CD8-positive, alpha-beta memory T cell (primary cell): ENCODE measurements at places on chromosomes 3 and 15. TPM values are rescaled to one million over a fixed set of nuclear protein-coding genes. Genes with fewer than 3 reads are reported as not detected.
A peak's percentile ranks its signal among the peaks of the same experiment; 100 is the strongest.

- DNase-seq = no peak
Observed at GRCh38 chr3:147425388-147425850, 16.3 kb downstream of the ZIC1 start.

- DNase-seq = no peak
Observed at GRCh38 chr3:18772699-18773305, 347.7 kb upstream of the SATB1 start.

DNA sequence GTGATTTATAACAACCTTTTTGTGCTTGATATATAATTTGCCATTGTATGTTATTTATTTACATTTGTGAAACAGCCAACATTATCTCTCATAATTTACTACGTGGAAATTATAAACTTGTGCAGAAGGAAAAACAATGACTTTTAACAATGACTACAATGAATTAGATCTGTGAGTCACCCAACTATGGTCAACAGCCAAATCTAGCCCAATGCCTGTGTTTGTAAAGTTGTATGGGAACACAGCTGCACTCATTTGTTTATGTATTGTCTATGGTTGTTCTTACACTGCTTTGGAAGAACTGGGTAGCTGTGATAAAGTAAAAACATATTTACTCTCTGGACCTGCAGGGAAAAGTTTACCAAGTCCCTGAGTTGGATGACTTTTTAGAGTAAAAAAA, 110.4 kb downstream of the OTOL1 start:
- no peak for DNase-seq

DNA sequence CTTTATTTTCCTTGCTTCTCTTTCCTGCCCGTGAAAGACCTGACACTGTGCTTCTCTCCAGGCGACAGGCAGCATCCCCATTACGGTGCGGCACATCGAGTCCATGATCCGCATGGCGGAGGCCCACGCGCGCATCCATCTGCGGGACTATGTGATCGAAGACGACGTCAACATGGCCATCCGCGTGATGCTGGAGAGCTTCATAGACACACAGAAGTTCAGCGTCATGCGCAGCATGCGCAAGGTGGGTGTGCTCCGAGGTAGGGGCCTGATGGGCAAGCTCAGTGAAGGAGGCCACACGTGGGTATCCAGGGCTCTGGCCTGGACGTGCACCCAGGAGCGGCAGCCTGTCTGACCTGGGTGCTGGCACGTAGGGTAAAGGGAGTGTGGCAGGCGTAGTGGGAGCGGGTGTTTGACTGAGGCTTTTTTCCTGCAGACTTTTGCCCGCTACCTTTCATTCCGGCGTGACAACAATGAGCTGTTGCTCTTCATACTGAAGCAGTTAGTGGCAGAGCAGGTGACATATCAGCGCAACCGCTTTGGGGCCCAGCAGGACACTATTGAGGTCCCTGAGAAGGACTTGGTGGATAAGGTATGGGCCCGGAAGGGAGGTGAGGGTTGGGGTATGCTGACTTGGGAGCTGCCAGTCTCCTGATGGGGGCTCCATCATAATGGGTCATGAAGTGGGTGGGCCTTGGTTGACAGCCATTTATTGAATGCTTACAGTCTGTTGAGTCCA, 8.2 kb upstream of the PODXL2 start:
- DNase-seq = no peak

DNA sequence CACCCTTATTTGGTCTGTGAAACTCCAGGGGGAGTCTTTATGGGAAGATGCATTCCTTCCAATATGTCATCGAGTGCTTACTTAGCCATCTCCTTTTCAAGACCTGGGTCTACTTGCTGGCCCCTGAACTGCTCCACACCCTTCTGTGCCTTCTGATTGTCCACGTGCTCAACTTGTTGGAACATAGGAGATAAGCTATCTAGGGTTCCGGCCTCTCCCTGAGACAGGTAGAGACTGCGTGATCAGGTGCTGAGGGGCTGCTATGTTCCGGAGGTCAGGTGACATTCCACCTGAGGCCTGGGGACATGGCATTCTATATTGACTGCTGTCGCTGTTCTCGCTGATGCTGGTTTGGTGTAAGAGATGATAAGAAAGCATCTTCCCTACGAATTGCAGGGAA, 65.6 kb downstream of the ATP1B3 start:
- DNase-seq = no peak

DNA sequence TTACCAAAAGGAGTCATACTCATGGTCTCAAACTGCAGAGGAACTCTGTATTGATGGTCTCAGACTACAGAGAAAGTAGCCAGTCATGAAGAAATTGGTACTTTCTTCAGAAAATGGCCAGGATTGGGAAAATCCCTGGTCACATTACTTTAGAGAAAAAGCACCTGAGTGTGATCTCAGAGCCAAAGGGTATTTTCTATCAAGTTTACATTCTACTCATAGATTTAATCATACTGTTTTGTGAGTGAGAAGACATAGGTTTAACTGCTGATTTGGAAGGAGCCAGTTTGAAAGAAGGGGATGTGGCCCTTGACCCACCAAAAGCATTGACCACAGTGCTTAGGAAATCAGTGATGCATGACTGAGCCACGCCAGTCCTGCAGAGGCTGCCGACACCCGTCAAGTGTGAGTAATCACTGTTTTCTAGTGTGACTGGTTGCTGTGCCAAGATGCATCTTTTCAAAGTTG, 203.6 kb downstream of the AKAP13 start:
- DNase-seq = peak; percentile 64

Gene MYLK
- polyA plus RNA-seq = 0.10 TPM

- no peak for DNase-seq
Observed at GRCh38 chr3:121852256-121852655, 17.2 kb downstream of the EAF2 start.

Gene MUC4
- polyA plus RNA-seq = not detected

DNA sequence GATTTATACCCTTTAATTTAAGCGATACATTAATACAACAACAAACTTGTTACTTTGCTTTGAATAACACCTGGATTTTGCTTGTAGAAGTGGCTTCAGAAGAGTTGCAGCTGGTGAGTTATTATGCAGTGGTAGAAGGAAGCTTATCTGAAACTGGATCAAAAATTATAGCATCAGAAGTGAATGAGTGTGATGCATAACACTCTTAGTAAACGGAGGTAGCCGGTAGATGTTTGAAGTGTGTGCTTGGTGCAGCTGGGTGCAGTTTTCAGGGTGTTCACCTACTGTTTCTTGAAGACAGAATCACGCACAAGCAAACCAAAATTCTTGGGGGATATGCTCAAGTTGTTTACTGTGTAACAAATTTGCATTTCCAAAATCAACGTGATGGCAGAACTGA, 103.1 kb downstream of the MITF start:
- no peak for DNase-seq

DNA sequence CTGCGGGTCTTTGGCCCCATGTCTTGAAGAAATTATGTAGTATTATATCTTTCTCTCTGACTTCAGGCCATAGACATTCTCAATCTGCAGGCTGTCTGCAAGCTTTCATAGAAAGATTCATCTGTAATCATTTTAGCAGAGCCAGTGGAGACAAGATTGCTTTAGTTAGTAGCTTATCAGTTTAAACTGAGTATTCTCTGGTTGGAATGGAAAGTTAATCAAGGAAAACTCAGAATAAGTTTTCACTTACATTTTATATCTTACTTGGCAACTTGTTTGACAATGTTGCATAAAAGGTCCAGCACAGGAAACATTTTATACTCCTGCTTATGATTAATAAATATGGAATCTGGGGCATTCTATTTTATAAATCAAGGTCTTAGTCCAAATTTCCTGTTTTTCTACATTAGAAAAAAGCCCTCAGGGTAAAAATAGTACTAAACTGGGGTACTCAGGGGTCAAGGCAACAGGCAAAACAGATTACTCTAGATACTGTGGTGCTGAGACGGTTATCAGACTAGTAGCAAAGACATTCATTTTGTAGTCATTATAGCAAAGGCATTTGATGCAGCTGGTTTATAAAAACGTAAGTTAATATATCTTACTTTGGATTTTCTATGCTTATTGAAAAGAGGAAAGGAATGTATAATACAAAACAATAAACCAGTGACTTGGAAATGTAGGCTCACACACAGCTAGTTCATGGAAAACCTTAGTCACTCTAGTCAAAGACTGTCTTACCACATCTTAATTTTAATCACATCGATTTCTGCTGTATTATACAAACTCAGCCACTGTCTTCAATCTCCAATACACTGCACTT, 45.2 kb upstream of the FILIP1L start:
- no peak for DNase-seq

DNA sequence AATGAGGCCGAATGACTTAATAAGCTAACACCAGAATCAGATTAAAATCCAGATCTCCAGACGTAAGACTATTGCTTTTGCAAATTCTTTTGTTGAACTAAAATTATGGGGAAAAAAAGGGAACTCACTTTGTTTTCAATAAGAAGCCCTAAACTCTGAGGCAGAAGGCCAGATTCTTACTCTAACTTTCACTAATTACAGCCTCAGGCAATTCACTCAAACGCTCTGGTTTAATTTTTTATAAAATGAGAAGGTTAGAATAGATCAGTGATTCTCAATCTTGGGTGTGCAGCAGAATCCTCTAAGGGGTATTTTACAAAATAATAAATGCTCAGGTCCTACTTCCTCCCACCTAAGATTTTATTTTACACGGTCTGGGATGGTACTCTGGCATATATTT, 38.1 kb downstream of the C3orf70 start:
- DNase-seq = no peak

DNA sequence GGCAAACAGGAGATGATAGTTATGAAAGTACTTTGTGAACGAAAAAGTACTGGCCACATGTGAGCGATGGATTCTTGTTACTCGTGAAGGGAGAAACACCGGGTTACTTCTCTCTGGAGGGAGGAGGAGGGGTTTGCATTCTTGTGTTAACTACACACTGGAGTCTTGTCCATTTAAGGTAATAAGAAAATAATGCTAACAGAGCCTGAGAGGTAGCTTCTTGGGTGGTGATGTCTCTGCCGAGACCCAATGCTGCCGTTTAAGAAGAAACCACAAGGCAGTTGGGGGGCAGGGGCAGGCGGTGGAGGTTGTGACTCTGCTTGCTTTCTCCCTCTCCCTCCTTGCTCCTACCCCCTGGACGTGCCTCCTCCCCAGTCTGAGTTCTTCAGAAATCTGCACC, 100.9 kb upstream of the ROPN1 start:
- DNase-seq = no peak

Gene HRG
- not detected for polyA plus RNA-seq

DNA sequence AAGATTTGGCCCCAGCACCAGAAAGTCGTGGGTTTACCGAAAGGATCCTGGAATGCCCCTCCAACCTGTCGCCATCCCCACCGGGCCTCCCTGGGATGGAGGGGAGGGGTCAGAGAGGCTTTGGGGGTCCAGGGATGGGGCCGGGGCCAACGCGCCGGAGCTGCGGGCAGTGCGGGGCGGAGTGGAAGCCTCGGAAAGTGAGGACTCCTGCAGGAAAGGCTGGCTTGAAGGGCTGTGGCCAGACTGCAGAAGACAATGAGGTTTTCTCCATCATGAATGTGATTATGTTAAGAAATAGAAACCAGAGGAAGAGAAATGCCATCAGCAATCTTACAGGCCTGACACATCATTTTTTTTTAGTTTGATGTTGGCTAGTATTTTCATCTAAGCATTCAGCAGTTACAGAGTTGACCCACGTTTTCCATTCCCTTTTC, 738 bp downstream of the YEATS2 start:
- peak; percentile 3 for DNase-seq

Gene ETV5
- not detected for polyA plus RNA-seq

DNA sequence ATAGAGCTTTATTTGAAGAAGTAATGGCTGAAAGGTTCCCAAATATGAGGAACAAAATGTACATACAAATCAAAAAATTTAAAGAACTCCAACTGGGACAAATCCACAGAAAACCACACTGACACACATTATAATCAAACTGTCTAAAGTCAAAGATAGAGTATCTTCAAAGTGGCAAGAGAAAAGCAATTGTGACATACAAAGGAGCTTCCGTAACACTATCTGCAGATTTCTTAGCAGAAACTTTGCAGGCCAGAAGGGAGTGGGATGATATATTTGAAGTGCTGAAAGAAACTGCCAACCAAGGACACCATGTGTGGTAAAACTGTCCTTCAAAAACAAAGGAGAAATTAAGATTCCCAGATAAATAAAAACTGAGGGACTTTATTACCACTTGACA, 91.9 kb downstream of the SENP2 start:
- no peak for DNase-seq

- no peak for DNase-seq
Observed at GRCh38 chr3:163508206-163508605, 1570.1 kb downstream of the SI start.

- DNase-seq = no peak
Observed at GRCh38 chr15:48644827-48645557, 517 bp downstream of the FBN1 start.

GRCh38 chr3:721086-721485, 371.7 kb upstream of the CNTN6 start:
- DNase-seq = no peak

- no peak for DNase-seq
Observed at GRCh38 chr3:112199622-112200316, 66.7 kb upstream of the GCSAM start.

- DNase-seq = no peak
Observed at GRCh38 chr3:82676356-82677026, 915.0 kb upstream of the GBE1 start.

DNA sequence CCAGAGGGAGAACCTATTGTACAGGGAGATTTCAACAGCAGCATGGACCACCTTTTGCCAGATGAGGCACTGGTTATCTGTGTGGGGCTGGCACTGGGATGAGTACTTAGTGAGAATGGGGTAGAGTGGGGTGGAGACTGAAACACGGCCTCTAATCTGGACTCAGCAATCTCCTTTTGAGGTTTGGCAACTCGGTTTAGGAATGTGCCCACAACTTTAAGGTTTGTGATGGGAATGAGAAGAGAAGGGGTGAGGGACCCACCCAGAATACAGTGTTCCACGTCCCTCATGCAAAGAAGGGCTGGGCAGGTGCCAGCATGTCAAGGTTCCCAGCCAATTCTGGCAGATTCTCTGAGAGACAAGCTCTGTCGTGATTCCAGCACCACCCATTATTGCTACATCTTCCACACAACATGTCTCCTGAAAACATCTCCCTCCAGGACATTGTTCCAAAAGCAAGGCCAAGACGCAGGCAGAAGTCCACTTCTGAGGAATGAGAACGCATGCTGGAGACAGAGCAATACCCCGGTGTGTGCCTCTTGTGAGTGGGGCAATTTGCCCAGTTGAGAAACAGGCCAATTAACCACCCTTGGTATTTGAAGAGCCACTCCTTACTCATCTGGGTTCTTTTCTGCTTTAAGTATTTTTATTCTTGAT, 37.5 kb upstream of the CCR4 start:
- no peak for DNase-seq

Gene MOBP
- not detected for polyA plus RNA-seq

- DNase-seq = no peak
Observed at GRCh38 chr3:101102678-101103296, 109.6 kb upstream of the ABI3BP start.

Gene GPR160
- polyA plus RNA-seq = 6.2 TPM

- DNase-seq = no peak
Observed at GRCh38 chr15:47720555-47720954, 3.2 kb downstream of the SEMA6D start.
